GF-D8 (cell line): ENCODE measurements at places on chromosomes 4 and X.

GRCh38 chr4:8214136-8214535 is 15.0 kb downstream of the SH3TC1 start:
- DNase-seq: no peak

GRCh38 chr4:69717778-69718177 is 42.6 kb downstream of the SULT1B1 start:
- DNase-seq: no peak

- no peak for DNase-seq
These were observed 137.2 kb upstream of the PGRMC2 start for GRCh38 chr4:128424527-128425497.

DNA sequence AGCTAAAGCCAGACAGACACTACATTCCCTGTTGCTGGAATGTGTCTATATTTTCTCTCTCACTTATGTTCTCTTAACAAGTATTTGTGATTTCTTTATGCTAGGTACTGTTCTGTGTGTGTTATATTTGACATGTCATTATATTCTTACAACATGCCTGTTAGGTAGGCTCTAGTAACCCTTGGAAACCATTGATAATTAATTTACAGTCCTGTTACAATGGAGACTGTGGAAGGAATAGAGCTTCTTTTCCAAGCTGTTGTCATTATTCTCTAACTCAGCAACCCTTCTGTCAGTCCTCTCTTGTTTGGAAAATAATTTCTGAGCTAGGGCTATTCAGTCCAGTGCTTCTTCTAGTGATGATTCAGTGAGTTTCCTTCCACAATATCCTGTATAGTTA is 419.1 kb upstream of the BOD1L1 start:
- DNase-seq: no peak

- no peak for DNase-seq
These were observed 184.3 kb downstream of the QDPR start for GRCh38 chr4:17327591-17327990.

DNA sequence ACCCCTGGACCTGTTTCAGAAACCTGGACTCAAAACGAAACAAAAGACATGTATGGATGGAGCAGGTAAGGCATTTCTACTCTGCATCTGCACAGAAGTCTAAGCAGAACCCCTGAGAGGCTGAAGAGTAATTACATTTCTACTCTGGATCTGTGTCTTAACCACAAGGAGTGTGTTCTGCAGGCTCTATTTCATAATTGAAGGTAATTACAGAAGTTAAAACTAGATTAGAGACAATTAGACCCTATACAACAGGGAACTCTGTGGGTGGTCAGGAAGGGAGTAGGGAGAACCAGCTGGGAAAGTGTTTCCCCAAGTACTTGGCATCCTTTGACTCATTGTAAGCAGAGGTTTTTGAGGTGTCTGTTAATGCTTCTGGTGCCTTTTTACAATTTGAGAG is 69.8 kb downstream of the IGSF1 start:
- no peak for DNase-seq

DNA sequence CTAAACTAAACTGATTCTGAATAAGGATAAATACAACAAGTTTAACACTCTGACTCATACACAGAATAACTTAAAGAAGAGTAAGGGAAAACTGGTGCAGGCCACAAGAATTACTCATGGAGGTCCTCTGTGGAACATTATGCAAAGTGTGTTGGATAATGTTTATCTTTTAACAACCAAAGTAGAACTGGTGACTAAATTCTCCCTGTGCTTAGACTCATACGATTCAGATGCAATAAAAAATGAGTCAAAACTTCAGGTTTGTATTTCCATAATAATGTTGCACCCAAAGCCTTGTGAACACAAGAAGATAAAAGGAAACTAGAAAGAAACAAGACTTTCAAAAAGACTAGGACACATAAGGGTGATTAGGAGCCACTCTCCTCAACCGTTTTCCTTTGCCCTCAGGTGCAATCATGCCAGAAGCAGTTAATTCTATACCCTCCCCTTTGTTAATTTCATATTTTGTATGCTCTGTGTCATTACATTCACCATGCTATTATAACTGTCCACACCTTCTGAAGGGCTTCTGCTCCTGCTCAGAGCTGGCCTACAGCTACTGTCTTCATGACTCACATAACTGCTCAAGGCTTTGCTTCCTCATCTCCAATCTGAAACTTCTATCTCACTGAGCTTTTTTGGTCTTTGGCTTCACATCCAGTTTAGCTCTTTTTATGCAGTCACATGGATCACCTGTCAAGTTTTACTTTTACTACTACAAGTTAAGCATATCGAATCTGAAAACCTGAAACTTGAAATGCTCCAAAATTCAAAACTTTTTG is 60.2 kb downstream of the KCNIP4 start:
- DNase-seq: no peak

GRCh38 chr4:183571350-183571941 is 66.6 kb downstream of the ING2 start:
- DNase-seq: no peak

DNA sequence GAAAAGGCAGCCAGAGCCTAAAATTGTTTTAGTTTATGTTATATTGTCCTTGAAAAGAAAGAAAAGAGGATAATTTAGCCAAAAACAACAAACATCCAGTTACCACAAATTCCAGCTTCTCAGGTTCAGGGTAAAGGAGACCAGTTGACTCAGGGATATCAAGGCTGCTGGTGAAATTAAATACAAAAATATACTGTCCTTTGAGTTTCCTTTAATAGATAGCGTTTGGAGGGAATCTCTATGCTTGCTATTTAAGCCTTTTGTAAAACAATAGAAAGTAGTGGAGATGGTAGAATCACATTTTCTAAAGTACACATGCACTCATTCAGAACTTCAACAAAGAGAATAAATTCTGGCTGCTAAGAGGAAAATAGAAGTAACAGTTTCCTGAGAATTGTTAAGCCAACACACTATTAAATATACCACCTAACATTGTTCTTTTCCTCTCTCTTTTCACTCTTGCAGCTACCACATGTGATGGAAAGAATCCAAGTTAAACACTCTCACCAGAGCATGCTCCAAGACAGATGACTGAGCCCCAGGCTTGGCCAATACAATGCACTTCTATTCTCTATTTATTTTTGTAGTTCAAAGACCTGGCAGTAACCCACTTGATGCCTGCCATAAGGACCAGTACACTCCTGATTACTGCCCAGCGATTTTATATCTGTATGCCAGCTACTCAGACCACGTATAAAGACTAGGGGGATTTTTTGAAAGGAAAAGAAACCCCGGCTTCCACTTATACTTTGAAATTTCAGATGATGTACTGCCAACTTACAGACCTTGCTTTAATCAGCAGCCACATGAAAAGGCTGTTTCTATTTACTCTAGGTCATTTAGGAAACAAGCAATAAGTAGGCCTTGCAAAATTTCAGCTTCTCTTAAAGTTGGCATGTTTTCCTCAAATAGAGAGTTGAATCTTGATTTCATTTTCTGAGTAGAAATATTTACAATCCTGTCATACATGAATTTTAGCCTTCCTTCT is 756.9 kb downstream of the FAT4 start:
- DNase-seq: no peak

DNA sequence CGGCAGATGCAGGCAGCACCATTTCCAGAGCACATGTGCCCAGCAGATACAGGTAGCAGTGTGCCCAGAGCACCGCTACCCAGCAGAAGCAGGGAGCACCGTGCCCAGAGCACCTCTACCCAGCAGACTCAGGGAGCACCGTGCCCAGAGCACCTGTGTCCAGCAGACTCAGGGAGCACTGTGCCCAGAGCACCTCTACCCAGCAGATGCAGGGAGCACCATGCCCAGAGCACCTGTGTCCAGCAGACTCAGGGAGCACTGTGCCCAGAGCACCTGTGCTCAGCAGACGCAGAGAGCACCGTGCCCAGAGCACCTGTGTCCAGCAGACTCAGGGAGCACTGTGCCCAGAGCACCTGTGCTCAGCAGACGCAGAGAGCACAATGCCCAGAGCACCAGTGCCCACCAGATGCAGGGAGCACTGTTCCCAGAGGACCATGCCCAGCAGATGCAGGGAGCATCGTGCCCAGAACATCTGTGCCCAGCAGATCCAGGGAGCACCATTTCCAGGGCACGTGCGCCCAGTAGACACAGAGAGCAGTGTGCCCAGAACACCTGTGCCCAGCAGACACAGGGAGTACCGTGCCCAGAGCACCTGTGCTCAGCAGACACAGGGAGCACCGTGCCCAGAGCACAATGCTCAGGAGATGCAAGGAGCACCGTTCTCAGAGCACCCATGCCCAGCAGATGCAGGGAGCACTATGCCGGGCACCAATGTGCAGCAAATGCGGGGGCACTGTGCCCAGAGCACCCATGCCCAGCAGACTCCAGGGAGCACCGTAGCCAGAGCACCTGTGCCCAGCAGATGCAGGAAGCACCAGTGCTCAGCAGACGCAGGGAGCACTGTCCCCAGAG is 236.4 kb downstream of the DHRSX start:
- DNase-seq: no peak

- DNase-seq: no peak
These were observed 31.0 kb upstream of the SOD3 start for GRCh38 chr4:24764345-24764744.

GRCh38 chrX:129540722-129541184 is 694 bp downstream of the OCRL start:
- peak; percentile 30 for DNase-seq

DNA sequence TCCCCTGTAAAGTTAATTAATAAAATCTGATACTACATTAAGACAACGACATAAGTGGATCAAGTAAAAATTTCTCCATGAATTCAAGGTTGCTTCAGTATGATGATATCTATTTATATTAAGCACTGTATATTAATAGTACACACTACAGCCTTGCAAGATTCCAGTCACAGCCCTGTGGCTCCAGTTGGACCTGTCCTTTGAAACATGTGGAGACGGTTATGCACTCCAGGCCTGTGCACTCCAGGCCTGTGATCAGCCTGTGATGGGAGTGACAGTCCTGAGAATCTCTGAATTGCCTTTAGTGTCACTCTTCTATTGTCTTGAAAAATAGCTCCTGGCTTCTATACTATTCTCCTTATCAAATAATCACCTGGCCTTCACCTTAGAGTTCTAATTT is 981.1 kb upstream of the AGA start:
- no peak for DNase-seq

GRCh38 chr4:126265888-126266287 is 951.1 kb downstream of the FAT4 start:
- no peak for DNase-seq

- no peak for DNase-seq
These were observed 287.2 kb downstream of the OPHN1 start for GRCh38 chrX:68146054-68146453.

- DNase-seq: no peak
These were observed 11.6 kb downstream of the SLC25A5 start for GRCh38 chrX:119479845-119480244.

- no peak for DNase-seq
These were observed 7.3 kb upstream of the SEL1L3 start for GRCh38 chr4:25870081-25870480.

DNA sequence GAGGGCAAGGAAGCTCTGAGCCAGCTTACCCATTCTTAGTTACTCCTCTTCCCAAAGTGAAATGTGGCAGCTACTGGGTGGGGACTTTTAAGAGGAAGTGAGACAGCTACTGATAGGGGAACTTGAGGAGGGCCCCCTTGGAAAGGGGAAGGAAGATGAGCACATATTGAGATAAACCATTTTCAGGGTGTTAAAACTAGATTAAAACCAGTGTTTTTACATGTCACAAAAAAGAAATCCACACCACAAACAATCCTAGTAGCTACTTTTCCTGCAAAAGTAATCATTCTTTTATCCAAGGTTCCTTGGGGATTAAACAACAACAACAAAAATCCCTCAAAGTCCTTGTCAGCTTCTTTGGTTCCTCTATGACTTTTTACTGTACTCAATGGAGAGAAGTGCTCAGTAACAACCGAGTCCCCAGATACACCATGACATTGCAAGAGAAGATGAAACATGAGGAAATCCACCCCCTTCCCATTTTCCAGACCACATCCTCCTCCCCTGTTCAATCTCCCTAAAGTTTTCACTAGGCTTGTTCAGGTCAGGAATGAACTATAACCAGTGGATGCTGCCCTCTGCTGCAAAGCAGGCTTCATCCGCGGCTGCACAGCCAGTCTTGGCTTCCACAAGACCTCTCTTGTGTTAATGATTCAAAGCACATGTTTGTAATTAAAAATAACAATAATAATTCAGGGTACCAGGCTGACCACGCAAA is 113.5 kb upstream of the TMEM164 start:
- DNase-seq: peak; percentile 77

DNA sequence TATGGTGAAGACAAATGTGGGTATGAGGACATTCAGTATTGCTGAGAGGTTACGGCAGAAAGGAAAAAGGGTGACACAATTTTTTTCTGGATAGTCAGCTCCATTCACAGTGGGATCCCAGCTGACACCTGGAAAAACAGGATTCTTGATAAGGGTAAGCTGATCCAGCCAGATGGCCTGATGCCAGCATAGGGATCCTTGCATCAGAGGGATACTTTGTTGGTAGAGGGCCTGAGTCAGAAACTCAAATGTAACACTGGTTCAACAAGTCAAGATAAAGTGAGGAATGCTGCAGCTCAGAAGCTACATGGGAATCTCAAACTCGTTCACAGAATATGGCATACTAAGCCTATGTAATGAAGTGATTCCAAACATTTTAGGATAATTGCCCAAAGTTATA is 726.7 kb downstream of the C4orf33 start:
- DNase-seq: no peak

GRCh38 chr4:30901461-30902451 is 181.6 kb downstream of the PCDH7 start:
- no peak for DNase-seq

DNA sequence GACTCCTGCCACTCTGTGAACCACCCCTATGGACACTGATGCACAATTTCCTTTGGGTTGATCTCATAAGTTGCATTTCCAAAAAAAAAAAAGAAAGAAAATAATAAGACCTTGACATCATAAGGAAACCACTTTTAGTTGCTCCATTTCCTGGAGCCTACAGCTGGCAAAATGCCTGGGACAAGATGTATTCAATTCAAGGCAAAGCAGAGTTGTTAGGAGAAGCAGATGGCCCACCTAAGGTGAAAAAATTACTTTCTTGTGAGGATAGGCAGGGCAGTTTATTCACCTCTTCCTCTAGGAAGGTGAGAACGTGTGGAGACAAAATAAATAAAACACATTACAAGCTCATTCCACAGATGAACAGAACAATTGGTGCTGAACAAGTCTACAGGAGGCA is 14.1 kb upstream of the SCRG1 start:
- peak; percentile 83 for DNase-seq

- no peak for DNase-seq
These were observed 92.2 kb upstream of the TRIM2 start for GRCh38 chr4:153112041-153112441.

DNA sequence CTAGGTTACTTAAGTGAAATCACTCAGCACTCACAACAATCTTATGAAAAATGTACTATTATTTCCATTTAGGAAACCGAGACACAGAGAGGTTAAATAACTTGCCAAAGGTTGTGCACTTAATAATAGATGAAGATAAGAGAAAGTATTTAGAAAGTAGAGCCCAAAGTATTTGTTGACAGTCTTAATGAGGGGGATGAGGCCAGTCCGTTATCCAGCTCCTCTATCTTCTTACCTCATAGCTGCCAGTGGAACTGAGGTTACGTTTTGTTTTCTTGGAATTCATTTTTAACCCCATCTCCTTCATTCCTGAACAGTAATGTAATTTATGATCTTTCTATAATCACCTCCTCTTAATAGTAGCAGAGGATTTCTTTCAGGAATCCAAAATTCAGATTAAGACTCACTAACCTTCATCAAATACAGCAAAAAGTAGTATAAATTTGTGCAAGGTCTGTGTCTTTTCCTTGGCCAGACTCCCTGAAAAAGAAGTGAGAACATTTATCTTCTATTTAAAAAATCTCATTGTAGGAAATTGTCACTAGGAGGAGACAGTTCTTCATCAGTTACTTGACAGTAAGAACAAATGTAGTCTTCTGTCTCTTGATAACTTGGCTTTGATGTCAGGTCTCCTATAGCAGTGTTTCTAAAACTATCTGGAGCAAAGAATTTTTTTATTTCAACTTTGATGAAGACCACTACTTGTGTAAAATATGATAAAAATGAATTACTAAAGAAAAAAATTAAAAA is 35.5 kb downstream of the F8 start:
- DNase-seq: no peak
